ENCODE measurements at places on chromosomes 6 and 20.

DNA sequence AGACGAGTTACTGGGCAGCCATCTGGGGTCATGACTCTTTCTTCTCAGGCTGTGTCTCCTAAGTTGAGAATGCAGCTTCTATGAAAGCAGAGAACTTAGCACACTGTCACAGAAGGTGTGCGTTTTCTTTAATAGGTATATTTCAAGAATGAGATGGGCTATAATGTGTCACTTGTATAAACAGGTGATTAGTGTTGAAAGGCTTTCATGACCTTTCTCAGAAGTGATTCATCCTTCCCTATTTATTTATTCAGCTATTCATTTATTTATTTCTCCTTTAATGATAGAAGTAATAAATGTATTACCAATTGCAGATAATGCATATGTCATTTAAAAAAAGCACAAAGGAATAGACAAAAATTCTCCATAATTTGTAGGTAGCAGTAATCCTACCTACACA, 157.2 kb upstream of the COL21A1 start:
- DNase-seq = no peak

DNA sequence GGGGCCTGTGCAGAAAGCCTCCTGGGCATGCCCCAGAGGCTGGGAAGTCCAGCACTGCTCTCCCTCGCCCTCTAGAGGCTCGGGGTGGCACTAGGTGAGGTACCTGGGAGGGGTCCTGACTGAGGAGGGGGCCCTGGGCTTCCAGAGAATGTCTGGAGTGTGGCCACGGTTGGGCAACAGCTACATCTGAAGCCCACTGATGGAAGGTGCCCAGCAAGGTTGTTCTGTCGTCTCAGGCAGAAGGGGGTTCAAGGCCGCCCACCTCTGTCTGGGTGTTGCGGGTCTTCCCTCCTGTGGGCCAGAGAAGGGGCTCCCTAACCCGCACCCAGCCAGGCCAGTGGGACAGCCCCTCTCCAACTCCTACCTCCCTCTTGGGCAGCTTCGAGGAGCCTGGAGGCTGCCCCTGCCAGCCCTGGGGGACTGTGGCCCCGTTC, 11.4 kb upstream of the VEGFA start:
- DNase-seq = no peak

DNA sequence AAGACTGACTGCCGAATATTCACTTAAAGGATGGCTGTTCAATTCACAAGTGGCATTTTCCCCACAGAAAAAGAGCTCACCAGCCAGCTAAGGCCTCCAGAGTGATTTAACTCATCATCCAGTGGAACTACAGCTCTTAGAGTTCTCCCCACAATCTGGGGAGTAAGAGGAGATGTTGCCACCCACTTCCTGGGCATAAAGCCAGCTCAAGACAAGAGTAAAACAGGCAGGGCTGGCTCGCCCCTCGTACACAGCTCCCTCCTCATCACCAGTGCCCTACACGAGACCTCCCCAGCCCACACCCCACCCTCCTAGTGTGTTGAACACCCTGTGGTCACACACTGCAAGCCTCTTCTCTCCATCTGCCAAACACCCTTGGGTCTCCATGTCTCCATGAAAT, 47.2 kb upstream of the IPCEF1 start:
- no peak for DNase-seq

- DNase-seq = no peak
These were observed 4.1 kb upstream of the NOL4L start for GRCh38 chr20:32589256-32589655.

All from activated T-cell treated with anti-CD3 and anti-CD28 coated beads for 4 hours (primary cell).